ENCODE measurements at places on chromosomes 2 and 18.

- DNase-seq: no peak
Observed at GRCh38 chr18:79776674-79777073, 21.1 kb upstream of the KCNG2 start.

GRCh38 chr2:134717286-134718022, 1.3 kb downstream of the TMEM163 start:
- no peak for DNase-seq

DNA sequence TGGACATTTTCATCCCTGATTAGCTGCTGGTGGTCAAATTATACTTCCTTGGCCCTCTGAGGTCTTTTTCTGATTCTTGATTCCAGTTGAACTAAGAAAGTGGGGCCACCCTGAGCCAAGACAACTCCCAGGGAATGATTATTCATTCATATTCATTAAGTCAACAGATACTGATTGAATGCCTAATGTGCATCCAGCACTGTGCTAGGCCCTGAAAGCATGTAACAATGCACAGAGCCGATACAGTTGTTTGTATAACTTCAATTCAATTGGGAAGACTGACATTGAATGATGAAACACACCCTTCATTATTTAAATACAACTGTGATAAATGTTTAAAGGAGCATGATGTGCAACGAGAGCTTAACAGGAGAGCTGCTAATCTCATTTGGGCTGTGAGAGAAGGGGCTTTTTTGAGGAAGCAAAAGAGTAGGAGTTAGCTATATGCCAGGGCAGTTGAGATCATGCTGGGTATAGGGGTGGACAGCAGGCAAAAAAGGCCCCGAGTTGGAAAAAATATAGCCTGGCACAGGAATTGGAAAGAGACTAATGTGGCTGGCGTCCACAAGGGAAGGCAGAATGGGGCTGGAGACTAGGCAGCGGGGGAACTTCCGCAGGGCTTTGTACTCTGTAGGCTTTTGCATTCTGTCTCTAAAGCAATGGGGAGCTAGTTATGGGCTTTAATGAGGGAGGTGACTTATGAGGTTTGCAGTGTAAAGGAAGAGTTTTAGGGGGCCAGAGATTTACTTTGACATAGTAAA, 57.2 kb upstream of the ACVR1 start:
- DNase-seq: no peak

DNA sequence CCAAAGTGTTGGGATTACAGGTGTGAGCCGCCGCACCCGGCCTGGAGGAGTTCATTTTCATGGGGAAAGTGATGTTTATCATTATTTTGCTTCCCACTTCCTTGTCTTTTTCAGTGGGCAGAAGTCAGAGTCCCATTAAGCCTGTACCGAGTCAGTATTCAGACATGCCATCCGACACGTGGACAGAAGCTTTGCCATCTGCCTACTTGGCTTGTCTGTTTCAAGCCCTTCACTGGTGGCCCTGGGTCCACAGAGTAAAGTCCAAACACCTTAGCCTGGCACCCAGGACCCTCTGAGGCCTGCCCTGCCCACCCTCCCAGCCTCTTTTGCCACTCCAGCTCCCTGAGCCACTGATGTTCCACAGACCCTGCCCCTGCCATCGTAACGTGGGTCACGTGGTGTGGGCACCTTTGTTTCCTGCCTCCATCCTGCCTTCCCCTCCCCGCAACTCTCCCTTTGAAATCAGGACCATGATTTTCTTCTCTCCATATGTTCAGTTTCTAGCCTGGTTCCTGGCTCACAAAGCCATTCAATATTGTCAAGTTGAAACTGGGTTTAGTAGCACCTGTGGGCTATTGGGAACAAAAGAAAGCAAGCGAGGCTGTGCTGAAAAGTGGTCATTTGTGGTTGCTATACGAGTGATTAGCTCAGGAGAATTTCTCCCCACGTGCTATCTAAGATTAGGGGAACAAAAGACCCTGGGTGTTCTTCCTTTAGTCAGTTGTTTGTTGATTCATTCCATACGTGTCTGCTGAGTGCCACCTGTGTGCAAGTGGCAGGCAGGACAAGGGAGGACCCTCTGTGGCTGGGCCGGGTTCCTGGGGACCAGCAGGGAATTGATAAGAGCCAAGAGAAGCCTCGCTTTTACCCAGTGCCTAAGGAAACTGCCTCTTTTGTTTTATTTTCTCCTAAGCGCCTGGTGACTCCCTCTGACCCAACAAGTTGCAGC, 5.1 kb upstream of the ODC1 start:
- DNase-seq: no peak

DNA sequence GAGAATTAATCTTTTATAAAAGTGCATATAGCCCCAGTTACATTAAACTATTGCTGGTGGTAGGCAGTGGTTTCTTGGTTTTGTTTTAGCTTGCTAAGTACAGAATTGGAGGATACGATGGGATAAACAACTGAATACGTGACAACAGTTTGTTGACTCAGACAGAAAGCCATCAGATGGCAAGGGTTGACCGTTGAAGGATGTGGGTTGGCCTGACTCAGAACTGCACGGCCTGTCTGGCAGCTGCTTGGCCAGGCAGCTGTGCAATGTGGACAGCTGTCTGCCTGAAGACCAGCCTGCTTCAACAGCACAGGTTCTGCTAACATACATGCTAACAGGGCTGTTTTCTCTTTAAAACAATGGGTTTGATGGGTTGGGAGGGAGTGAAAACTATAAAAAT, 46.6 kb downstream of the PRKRA start:
- no peak for DNase-seq

DNA sequence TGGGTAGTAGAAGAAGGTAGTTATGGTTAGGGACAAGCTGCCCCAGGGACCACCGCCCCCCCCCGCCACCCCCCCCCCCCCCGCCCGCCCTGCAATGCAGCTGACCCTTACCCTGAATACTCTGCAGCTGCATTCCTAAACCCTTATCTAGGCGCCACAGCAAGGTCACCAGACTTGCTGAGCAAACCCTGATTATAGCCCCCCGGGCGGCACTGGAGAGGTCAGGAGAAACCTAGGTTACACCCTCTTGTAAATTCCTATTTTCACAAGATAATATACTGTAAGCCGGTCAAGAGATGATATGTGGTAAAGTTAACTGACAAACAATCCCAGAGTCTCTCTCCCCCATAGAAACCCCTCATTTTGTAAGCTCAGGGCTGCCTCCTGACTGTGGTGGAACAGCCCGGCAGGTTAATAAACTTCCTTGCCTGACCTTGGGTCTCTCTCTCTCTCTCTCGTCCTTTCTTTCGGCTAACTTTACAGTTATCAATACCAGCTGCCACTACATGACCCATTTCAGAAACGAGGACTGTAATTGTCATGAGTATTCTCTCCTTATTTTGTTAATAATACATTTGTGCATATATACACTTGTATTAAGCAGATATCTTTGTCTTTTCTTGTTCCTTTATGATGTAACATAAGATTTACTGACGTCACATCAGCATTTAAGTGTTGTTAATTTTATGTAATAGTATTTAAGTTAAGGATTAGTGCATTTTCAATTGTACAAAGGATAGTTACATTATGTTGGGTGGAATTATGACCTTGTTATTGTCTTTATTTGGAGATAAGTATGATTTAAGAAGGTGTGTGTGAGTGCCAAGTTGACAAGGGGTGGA, 22.8 kb upstream of the SMAD4 start:
- DNase-seq: no peak

GRCh38 chr2:224217233-224217961, 178.3 kb upstream of the SERPINE2 start:
- DNase-seq: no peak

Measured in activated T-cell treated with anti-CD3 and anti-CD28 coated beads for 4 hours (primary cell).